ENCODE measurements at places on chromosomes 1 and 21.

DNA sequence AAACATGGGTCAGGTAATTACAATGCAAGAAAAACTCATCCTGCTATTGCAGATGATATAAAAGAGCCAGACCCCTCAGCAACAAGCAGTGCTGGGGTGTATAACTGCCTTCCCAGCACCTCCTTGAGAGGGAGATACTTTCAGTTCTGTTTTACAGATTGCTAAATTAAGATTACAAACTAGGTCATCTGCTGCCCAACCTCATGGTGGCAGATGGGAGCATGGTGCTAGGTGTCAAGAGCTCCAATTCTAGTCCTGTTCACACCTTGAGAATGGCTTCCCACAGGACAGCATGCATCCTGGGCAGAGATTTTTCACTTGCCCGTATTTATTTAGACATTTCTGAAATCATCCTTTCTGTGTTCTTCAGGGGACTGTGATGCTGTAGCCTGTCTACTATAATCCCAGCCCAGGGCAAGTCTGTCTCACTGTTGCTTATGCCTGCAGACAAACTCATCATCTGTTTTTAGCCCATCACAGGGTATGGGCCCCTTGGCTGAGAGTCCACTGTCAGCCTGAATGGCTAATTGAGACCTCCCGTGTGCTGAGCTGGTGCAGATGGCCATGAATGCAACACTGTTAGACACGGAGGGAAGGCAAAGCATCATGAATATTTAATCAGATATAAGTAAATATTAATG, 40.2 kb upstream of the PBX1 start:
- DNase-seq = no peak

- no peak for DNase-seq
Measured at GRCh38 chr1:226051365-226051764, 11.2 kb upstream of the H3-3A start.

DNA sequence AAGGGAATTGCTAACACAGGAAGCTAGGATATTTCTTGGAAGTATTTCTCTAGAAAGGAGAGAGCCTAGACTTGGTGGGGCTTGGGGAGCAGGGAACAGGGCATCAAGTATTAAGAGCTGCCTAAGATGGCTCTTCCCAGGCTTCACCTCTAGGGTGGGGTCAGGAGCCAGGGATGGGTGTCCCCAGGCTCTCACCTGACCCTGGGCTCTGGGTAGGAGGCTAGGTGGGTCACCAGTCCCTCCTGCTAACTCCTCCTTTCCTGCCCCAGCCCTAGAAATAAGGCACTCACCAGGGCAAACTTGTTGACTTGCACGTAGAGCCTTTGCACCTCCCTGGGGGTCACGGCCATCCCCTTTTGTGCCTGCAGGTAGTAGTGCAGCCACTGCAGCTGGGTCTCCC, 15.0 kb downstream of the ETNK2 start:
- no peak for DNase-seq

GRCh38 chr1:46425726-46426125, 31.6 kb downstream of the FAAH start:
- DNase-seq = no peak

DNA sequence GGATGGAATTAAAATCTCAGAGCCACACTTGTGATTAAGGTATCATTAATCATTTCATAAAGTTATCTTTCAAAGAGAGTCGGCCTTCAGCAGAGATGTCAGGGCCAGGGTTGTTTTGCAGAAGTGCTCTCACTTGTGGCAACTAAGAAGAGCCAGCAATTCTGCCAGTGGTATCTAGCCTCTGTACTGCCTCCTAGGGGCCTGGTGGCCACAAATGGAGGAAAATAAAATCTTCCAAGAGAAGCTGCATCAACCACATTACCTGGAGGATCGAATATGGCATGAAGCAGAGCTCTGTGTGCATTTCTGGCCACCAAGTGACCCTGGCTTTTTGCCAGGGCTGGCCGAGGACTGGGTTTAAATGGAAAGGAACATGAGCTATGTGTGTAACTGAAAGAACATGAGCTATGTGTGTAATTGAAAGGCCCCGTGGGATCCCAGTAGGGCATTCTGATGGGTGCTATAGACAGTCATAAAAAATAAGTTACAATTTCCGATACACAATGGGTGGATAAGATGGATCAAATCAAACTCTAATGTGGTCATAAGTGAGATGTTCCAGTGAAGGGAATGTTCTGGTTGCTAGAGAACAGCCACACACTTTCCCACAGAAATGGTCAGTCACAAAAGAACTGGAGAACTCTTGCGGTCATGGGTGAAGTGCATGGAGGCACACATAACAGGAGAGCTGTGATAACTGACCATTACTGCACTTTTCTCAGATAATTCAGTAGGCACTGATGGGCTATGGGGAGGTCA, 335.8 kb downstream of the CAMTA1 start:
- DNase-seq = no peak

DNA sequence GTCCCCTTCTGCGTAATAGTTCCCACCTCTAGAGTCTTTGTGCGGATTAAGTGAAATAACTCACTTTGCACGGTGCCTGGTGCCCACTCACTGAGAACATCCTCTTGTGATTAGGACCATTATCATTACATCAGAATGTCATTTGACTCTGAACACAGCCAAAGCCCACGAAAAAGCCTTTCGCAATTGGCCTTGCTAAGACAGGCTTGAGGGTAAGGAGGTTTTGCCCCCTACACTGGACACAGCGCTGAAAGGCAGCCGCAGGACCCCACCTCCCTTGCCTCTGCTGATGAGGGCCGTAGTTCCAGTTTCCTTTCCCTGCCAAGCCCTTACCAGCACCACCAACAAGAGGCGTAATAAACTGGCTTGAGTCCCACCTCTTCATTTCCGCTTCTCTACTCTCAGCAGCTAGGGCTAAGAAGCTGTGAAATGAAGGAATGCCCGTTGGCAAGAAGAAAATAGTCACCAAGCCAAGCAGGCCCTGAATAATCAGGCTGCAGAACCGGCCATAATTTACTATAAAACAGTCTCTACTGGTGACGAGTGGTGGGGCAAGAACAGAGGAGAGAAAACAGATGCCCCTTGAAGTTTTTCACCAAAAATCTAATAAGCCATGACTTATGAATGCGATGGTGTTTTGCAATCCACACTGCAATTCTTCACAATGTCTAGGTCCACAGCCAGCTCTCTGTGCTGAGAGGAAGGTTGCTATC, 53.1 kb downstream of the SH3GLB1 start:
- DNase-seq = no peak

DNA sequence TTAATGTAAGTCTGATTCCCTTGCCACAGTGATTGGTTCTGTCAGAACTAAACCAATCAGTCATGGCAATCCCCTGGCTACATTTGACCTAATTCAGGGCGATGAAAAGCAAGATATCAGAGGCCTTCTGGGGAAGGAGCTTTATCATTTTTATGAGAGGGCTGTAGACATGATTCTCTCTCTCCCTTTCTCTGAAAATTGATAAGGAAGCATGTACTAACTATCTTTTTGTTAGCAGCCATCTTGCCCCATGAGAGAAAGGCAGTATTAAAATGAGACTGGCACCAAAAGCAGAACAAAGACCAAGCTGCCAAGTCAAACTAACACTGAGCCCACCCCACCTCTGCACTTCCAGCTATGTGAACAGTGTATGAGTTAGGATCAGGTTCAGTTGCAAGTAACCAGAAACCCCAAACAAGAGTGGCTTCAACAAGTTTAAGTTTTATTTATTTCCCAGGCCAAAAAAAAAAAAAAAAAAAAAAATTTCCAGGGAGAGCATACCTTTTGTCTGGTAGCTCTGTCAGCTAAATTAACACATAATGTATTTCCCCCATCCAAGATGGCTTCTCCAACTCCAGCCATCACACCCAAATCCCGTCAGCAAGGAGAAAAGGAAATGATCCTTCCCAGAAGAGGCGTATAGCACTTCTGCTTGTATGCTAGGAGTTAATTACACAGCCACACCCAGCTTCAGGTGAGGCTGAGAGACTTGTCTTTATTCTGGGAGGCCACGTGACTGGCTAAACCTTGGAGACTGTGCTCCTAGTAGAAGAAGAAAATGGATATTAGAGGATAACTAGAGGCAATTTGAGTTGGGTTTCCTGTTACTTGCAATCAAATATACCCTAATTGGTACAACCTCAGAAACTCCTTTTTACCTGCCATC, 105.8 kb upstream of the RALGPS2 start:
- DNase-seq = no peak

- DNase-seq = no peak
Measured at GRCh38 chr1:206658264-206658980, 23.1 kb downstream of the DYRK3 start.

GRCh38 chr1:26959722-26960624, at the start of gene KDF1:
Gene KDF1 (minus strand): TSS chr1:26960468. CDS start chr1:26952380, 8,088 bp downstream.
- no peak for DNase-seq

DNA sequence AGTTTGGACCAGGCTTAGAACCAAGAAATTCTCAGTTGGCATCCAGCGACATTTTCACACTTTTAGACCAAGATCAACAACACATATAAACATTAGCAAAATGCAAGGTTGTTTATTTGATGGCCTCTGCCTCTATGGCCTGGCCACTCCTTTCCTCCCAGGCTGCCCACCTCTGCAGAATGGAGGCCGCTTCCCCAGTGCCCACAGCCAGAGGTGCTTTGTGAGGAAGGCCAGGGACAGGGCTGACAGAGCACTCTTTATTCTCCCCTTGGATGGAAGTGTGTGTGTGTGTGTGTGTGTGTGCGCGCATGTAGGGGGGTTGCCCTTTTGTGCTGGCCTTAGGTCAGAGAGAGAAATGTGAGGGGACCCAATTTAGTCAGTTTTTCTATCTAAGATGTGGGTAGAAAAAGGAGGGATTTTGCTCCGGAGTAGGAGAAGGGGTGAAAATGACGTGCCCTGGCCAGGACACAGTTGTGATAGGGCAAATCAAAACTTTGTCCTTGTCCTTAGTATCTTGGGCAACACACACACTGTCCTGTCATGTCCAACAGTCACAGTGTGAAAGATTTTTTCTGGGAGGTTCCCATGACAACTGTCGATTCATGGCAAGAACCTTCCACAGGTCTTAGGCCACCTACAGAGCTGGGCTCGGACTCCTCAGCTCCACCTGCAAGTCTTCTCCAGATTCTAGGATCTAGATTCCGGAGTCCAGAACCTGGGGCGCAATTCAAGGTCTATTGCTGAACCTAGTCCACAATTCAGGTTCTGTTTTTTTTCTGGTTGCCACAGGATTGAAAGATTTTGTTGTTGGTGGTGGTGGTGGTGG, 104.9 kb upstream of the SLC2A1 start:
- no peak for DNase-seq
